ENCODE measurements at places on chromosomes 3 and 15.

DNA sequence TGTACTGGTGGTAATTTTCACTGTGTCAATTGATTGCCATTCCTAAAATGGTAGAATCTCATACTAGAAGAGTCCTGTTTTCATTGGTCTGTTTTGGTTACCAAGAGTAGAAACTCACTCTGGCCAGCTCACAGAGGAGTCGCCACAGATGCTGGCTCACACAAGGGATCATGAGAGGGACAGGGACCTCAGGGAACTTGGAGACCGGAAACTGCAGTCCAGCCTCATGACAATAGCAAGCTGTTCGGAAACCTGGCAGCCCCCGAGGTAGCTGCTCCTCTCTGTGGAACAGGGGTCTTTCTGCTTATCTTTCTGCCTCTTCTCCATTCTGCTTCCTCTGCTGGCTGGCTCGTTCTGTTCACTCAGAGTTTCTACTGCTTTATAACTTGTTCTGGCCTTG, 192.9 kb downstream of the PLCL2 start:
- DNase-seq: no peak

GRCh38 chr15:96327155-96327741, 3.3 kb upstream of the NR2F2 start:
- peak; percentile 86 for DNase-seq

DNA sequence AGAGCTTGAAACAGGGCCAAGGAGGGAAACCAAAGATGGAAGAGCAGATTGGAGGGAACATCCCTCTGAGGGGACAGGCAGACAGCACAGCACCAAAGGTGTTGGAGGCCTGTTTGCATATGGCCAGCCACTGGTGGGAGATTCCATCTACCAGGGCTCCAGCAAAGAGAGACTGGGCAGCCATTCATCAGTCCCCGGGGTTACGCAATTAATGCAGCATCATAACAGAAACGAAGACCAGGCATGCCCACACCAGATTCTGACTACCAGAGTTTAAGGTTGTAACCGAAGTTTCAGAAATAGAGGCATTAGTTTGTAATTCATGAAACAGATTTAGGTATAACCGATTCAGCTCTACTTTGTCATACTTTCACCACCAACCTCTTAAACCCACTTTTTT, 58.1 kb downstream of the COL8A1 start:
- DNase-seq: no peak

DNA sequence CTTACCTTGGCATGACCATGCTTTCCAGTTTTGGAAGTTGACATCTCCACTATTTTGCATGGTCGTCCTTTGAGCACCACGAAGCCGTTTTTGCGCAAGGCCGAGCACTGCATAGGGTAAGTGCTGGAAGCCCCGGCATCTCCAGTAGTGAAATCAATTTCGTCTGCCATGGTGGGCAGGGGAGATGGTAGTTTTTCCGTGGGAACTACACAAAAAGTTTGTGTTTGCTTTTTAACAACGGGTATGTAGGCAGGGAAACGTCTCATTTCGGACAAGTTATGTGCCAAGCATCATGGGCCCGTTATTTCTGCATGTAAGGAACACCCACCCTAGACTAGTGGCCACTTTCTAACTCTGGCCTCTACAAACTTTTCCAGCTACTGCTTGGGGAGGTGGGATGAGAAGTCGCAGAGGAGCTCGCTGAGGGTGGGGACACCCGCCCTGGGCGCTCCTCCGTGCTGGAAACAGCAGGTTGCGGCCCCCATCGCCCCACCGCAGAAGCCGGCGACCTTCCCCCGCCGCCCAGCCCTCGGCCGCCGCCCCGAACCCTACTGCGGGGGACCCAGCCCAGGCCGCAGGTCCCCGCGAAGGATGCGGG, 701 bp downstream of the EIF5A2 start:
- DNase-seq: peak; percentile 12

DNA sequence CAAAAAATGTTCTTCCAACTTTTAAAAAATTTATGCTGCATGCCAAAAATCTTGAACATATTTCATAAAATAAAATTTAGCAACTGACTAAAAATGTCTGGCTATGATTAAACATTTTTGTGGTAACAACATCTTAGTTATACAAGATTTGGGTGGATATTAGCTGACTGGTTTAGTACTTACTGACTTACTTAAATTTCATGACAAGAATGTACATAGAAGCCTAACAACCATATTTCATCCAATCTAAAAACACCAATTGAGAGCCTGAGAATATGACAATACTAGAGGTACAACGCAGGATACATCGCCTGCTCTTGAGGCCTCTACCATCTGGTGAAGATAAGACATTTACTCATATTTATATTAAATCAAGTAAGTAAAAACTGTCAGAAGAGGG, 34.6 kb downstream of the GNB4 start:
- no peak for DNase-seq

- DNase-seq: no peak
Observed at GRCh38 chr3:33023176-33024136, 72.0 kb downstream of the CCR4 start.
